ENCODE measurements at places on chromosomes 13 and 19.
A peak's percentile ranks its signal among the peaks of the same experiment; 100 is the strongest.

- DNase-seq, result no peak
These were observed 112.6 kb upstream of the DACH1 start for GRCh38 chr13:71979616-71980015.

DNA sequence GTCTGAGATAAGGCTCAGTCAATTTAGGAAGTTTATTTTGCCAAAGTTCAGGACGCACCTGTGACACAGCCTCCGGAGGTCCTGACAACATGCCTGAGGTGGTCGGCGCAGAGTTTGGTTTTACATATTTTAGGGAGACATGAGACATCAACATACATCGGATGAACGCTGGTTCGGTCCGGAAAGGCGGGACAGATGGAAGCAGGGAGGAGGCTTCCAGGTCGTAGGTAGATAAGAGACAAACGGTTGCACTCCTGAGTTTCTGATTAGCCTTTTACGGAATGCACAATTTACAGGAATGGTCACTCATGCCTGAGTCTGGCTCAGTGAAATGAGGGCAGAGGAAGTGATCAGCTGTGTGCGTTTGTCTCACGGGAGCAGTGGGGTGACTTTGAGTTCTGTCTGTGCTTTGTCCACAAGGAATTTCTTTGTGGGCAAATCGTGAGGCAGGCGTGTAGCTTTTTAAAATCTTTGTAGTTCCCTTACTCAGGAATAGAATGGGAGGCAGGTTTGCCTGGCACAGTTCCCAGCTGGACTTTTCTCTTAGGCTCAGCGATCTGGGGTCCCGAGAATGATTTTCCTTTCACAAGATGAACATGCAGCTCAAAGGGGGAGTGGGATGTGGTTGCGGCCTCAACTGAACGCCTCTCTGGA, 36.2 kb downstream of the C13orf46 start:
- DNase-seq, result no peak

GRCh38 chr13:76461999-76462398, 424.2 kb downstream of the KCTD12 start:
- DNase-seq, result no peak

GRCh38 chr19:40989453-40989852, 1.6 kb upstream of the CYP2B6 start:
- DNase-seq, result no peak

DNA sequence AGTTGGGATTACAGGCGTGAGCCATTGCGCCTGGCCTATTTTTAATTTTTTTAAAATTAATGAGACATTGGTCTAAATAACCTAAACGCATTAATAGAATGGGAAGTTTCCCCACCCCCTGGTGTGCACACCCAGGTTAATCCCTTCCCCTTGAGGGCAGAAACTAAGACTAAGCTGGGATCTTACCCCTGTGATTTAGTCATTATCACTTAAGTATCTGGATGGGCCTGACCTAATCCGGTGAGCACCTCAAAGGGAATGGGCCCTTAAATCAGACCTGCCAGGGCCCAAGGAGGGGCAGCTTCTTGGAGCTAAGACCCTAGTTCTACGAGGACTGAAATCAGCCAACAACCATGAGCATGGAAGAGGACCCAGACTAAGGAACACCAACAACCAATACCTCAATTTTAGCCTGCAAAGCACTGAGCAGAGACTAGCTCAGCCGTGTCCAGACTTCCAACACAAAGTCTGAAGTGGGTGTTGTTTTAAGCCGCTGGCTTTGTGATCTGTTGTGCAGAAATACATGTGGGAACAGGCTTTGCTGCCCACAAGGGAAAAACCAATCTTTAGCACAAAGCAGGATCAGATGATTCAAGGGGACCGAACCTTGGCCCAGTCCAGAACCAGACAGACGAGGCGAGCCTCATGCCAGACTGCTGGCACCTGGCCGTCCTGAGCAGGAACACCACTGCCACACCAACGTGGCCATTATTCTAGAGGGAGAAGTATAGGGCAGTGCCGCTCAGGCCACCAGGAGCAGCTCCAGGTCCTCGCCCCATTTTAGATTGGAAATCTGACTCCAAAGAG, 7.1 kb downstream of the UBE2S start:
- no peak for DNase-seq

DNA sequence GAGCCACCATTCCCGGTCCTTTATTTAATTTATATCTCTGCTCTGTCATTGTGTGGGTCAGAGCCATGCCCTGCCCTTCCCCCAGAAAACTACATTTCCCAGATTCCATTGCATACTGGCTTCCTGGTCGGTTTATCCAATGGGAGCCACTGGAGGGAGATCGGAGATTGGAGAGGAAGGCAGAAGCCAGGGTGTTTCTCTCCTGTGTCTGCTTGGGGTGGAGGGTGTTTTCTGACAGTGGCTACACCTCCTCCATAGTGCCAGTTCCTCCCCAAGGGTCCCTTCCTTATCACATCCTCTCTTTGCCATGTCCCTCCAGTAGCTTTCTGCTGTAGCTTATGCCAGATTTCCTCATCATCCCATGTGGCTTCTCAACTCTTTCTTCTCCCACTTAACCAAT, 19.0 kb downstream of the OLFM2 start:
- no peak for DNase-seq

GRCh38 chr13:49869519-49869918, 66.6 kb downstream of the SPRYD7 start:
- no peak for DNase-seq

DNA sequence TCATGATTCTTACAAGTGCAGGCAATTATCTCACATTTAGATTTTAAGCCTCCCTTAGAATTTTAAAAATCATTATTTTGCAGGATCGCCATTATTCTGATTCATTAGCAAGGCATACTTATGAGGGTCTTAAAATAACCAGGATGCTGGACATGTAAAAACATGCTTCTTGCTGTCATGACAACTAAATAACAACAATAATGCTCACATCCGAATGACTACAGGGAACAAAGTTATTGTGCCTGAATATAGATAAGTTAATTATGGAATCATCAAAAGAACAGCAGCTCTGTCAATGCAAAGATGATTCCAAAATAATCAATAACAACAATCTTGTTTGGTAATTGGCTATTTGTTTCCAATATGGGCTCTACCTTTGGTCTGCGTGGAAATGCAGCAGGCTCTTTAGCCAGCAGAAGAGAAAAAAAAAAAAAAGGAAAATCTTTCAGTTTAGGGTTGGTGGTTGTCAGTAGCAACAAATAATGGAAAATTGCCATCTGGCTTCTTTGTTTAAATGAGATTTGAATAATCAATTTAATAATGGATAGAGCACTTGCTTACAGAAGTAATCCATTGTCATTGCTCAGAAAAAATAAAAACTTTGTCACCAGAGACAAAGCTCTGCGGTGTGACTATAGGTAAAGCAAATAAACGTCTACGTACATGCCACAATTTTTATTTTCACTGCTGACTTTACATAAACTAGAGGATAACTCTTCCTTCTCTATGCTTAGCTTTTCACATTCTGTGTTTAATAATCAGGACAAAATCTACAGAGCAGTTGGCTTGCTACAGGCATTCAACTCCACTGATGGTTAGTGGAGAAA, 468.9 kb upstream of the TSHZ3 start:
- no peak for DNase-seq

- no peak for DNase-seq
These were observed 652 bp downstream of the CHERP start for GRCh38 chr19:16541526-16542044.

GRCh38 chr13:79097201-79097600, 308.9 kb downstream of the RBM26 start:
- DNase-seq, result no peak

- DNase-seq, result no peak
These were observed 66.4 kb downstream of the SPACA7 start for GRCh38 chr13:112442483-112443090.

DNA sequence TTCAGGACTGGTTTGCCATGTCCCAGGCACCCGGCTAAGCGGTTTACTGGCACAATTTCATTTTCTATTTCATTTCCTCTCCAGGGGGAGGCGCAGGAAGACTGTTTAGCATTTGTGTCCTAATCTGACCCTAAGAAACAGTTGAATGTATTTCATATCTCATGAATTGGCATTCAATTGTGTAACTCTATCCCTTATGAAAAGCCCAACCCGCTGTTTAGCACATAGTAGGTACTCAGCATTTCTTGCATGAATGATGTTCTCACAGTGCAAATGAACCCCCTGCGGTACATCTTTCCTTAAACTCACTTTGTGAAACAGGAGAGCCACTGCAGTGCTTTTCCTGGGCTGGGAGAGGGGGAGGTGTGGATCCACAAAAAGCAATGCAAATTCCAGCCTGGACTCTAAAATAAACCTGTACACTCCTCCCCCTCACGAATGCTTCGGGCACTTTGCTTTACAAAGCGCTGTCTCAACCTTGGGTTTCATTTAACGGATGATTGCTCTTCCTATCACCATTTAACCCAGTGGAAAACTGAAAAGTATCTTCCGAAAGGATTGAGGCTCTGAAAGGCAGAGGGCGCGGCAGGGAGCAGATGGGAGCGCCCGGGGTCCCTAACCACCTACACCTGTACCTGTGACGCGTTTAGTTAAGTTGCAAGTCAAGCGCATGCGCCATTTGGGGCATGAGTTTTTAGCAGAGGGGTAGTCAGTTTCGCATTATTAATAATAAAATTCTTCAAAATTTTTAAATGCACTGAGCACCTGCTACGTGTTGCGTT, 1.2 kb upstream of the EEF2 start:
- DNase-seq, result peak; percentile 37

DNA sequence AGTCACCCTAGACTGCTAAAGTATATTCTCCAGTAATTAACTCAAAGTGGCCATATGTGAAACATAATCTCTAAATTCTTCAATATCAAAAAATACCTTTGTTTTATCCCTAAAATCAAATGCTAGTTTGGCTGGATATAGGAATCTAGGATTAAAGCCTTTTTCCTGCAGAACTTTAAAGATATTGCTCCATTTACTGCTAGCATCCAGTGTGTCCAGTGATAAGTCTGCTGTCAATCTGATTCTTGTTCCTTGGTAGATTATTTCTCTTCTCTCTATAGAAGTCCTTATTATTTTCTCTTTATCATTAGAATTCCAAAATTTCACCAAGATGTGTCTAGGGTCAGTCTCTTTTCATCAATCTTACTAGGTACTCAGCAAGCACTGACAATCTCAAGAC, 384.6 kb downstream of the FGF14 start:
- DNase-seq, result no peak

DNA sequence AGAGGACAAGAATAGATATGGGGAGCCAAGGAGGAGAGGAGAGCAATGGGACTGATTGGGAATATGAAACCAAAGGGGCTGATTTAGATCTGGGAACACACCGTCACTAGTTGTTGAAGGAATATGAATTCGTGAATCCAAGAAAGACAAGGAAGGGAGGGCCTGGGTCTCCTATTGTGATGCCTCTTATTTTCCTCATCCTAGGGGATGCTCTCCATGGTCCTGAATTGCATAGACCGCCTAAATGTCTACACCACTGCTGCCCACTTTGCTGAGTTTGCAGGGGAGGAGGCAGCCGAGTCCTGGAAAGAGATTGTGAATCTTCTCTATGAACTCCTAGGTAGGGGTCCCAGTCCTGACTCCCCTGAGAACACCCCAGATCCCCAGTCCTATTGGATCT, 21.5 kb downstream of the RYR1 start:
- no peak for DNase-seq

GRCh38 chr13:113187263-113187669, 21.2 kb downstream of the PCID2 start:
- DNase-seq, result no peak

- DNase-seq, result no peak
These were observed 8.9 kb downstream of the IGFL3 start for GRCh38 chr19:46115396-46116106.

DNA sequence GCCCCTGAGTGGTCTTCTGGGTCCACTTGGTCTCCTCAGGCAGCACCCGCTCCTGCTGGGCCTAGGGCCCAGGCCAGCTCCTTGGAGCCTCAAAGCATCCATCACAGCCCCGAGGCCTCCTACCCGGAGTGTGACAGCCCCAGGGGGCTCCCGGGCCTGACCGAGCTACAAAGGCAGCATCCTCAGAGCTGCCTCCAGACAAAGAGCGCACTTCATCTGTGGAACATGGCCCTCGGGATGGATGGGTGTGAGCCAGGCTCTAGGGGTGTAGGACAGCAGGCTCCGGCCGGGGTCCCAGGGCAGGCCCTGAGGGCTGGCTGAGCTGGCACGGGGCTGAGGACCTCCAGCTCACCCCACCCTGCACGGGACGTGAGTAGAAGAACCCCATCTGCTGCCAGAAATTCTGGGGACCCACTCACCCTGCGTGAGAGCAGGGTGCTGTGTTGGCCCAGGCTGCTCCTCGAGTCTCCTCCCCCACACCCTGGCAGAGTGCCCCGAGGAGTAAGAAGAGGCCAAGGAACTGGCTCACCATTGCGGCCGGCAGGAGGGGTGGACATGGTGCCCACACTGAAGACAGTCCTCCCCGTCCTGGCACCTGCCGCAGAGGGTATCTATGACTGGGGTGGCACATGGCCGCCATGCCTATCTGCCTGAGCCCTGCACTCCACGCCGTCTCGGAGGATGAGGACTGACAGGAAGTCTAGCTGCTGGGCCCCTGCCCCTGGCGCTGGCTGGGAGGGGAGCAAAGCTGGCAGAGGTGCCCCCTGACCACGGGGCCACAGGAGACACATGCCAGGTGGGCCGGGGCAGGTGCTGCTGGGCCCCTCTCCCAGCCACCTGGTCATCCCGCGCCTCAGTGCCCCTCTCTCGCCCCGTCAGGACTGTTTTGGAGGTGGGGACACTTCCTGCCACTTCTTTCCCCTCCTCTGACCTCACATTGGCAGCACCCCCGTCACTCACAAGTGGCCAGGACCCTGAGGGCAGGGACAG, 22.3 kb downstream of the CEBPG start:
- DNase-seq, result no peak

DNA sequence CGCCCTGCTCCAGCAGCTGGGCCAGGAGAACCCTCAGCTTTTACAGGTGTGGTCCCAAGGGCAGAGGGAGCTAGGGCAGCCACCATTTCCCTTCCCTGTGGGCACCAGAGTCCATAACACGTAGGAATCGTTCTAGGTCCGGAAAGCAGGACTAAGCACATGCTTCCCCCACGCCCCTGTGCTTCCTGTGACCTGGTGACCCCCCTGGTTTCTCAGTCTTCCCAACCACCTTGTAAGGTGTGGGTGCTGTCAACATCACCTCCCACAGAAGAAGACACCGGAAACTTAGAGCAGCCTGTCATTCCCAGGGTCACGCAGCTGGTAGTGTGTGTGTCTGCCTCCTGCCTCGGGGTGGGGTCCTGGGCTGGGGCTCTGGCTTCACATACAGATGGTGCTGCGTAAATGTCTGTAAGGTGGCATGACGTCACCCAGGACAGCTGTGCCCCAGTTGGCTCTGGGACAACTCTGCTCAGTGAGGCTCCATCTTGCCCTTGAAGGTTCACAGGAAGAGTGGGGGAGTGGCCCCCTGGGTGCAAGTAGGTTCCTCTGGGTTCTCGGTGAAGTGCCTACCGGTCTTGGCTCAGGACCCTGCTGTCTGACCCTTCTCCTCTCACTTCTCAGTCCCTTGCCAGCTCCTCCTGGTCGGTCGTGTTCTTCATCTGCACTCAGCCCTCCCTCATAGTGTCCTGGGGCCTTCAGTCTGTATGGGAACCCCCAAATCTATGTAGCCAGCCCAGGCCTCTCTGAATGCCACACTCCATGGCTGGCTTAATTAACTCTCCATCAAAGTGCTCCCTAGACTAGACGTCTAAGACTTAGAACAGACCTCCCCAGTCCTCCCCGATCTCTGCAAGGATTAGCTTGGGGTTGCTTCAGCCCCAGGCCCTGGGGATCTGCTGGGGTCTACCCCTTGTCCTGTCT, 4.0 kb downstream of the RAD23A start:
- no peak for DNase-seq

All from activated effector memory CD4-positive, alpha-beta T cell treated with Interleukin-2 at 50 U/mL for 16 hours (primary cell).